ENCODE measurements at places on chromosomes 16 and 17.

- no peak for DNase-seq
Measured at GRCh38 chr16:1941162-1942046, 1.6 kb downstream of the MSRB1 start.

DNA sequence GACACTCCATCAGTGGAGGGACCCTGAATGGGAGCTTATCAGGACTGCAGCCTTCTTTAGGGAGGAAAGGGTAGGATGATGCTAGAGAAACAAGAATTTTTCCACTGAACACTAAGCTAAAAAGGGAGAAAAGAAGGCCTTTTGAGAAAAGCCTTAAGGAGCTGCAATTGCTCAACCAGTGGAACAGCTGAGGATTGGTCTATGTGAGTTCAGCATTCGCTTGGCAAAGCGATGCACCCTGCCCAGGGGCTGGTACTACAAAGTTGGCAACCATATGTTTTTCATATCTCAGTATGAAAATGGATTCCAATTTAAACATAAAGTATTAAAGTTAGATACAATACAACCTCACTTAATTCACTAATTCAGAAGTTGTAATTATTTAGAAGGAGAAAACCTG lies 117.8 kb upstream of the FAM20A start:
- no peak for DNase-seq

DNA sequence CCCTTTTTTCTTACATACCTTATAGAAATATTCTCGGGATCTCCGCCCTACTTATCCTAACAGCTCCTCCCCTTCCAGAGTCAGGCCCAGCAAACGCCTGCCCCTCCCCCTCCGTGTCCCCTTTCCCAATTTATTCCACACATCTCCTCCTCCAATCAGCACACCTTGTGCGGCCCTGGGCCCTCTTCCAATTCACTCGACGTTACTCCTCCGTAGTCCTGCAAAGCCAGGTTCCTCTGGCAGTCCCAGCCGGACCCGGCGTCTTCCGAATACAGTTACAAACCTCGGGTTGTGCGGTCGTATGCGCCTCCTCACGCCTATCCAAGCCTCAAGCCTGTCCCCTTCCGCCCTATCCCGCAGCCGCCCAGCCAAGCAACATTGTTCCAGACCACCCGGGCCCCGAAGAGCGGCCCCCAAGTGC lies 677 bp downstream of the CBX1 start:
- DNase-seq, result no peak

DNA sequence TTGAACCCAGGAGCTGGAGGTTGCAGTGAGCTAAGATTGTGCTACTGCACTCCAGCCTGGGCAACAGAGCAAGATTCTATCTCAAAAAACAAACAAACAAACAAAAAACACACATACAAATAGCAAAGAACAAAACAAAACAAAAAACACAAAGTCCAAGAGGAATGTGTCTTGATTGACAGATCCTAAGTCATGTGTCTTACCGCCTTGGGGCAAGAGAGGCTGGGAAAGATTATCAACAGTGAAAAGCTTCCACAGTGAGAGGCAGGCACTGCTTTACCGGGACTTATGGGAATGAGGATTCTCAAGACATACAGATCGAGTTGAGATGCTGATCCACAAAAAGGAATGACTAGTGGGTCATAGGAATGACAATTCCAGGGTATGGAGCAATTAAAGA lies 62.7 kb upstream of the GAS7 start:
- DNase-seq, result no peak

DNA sequence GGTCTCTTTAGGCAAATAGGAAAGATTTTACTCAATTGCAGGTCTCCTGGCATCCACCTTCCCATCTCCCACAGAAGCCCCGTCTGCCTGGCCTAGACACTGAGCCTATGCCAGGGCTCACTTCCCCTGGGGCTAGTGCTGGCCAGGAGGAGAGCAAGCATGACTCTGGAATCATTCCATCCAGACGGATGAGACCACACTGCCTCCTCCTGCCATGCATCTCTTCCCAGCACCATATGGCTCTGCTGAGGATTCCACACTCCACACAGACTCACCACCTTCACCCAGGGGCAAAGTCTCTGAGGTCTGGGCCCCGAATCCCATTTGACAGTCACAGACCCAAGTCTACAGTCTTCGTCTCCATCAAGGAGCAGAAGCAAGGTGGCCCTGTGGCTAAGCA lies 346.5 kb downstream of the C16orf95 start:
- no peak for DNase-seq

DNA sequence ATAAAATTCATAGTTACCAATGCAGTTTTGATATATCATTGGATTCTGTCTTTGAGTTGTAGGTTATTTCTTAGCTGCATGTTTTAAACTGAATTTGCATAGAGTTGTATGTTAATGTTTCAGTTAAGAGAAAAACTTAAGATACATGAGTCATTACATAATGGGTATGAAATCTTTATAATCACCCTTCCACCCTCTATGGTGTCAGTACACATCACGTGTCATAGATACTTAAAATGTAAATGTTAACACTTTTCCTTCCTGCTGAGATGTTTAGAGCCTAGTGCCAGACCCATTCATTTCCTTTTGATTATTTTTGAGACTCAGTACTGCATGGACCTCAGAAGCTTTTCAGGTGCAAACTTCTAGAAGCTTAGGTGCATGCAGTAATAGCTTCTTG lies 20.5 kb downstream of the ZNF207 start:
- no peak for DNase-seq

DNA sequence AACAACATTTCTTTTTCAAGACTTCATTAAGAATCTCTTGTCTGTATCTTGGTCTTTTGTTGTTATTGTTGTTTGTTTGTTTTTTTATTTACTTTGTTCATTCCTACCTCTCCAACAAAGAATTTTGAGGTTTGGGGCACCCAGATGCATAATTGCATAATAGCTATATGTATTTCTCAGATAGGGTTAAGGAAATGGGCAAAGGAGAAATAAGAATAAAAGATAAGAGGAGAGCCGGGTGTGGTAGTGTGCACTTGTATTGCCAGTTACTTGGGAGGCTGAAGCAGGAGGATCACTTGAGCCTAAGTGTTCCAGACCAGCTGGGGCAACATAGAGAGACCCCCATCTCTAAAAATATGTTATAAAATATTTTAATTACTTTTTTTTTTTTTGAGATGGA lies 30.5 kb downstream of the CDH1 start:
- no peak for DNase-seq

GRCh38 chr17:47224966-47225365 lies 15.8 kb downstream of the MYL4 start:
- no peak for DNase-seq

GRCh38 chr17:6100891-6101500 lies 30.8 kb downstream of the WSCD1 start:
- DNase-seq, result no peak

DNA sequence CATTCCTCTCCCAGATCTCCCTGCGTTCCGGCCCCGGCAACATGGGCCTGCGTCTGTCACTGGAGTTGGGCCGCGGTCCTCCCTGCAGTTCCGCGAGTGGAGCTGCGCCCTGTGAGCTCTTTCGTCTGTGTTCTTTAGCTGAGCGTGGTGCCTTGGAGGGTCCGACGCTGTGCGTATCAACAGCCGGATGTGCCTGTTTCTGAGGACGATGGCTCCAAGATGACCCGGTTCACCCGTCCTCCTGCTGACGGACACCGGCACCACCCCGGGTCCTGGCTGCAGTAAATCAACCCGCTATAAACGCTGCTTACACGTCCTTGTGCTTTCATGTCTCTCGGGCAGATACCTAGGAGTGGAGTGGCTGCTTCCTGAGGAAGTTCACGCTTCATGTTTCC lies 44.8 kb upstream of the GNG13 start:
- no peak for DNase-seq

GRCh38 chr17:69427486-69428197 lies 13.1 kb downstream of the MAP2K6 start:
- no peak for DNase-seq

DNA sequence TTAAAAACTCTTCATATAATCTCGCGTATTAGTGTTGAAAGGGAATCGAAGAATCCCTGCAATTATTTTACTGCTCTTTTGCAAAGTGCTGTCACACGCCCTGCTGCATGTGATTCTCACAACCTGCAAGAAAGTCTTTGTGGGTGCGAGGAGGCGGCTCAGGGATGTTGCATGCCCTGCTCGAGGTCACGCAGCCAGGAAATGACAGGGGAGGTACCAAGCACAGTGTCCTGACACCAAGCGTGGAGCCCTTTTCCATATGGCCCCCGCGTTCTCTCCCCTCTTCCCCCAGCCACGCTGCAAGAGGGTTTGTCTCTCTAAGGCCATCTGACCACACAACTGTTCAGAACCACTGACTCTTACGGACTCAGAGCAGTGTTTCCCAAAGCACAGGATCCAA lies 37.6 kb downstream of the OR3A1 start:
- no peak for DNase-seq

DNA sequence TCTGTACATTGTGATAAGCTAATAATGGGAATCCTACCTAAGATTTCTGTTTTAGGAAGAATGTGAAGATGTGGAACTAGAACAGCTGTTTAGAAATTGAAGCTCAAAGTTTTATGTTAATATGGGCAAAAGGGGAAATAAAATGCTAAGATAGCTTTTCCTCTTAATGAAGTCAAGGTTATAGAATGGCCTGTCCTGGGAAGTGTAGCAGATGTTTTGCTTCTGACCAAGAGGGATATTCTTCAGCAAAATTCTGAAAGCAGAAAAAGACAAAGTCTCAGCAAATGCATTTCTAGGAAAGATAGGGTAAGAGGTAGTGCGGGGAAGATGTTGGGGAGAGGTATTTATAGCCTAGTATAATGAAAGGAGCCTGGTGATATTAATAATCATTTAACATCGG lies 13.1 kb downstream of the MAP3K3 start:
- no peak for DNase-seq

DNA sequence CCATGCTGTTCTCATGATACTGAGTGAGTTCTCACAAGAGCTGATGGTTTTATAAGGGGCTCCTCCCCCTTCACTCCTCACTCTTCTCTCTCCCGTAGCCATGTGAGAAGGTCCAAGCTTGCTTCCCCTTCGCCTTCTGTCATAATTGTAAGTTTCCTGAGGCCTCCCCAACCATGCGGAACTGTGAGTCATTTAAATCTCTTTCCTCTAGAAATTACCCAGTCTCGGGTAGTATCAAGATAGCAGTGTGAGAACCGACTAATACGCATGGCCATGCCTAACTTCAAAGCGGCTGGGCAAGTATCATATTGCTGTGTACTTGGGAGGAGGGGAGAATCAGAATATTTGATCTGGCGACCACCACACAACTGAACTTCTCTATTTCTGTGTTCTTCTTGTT lies 88.3 kb downstream of the PRKCB start:
- DNase-seq, result no peak

DNA sequence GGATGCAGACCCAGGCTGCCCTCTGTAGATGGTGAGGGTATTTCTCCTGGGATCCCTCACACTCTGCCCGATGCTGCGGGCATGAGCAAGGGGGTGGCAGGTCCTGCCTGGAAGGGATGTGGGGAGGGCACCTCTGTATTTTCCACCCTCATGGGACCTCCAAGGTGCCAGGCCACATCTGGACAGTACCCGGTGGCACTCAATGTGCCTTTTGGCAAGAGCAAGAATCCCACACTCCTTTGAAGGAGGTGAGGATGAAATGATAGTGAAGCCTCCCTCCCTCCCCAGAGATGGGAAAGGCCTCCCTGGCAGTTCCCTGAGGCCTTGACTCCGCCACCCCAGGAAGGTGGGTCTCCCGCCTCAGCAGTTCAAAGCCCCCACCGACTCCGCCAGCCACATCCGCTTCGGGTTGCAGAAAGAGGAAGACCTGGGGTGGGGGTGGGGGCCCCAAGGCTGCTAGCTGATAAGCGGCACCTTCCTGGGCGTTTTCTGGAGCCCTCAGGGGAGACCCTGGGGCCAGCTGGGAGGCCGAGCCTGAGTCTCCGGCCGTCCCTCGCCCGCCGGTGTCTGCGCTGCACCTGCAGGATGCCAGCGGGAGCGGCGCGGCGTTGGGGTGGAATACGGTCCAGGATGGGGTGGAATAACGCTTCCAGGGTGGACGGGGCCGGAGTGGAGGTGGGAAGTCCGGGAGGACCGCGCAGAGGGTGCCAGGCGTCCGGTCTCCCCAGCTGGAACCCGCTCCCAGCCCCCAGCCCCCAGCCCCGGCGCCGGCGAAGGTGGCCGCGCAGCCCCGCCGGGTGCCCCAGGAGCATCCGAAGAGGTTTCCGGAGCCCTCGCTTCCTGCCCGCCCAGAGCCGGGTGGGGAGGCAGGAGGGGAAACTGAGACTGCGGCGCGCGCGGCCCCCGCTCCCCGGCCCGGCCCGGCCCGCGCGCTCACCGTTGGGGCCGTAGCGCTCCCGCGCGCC lies 718 bp downstream of the ATP2A3 start:
- peak; percentile 42 for DNase-seq

DNA sequence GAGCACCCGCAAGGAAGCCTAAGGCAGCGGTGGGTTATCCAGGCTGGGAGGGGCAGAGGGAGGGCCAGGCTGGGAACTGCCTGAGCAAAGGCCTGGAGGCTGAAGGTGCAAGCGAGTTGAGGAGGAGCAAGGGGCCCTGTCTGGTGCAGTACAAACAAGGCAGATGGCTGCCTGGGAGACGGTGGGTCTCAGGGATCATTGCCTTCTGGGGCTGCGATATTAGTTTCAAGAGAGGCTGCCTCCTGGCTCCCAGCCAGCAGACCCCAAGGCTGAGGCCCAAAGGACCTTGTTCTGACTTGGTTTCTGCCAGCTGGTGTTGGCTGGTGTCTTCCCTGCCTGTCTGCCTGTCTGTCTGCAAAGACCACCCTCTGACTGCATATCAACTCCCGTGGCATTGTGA lies 154.0 kb downstream of the IRF8 start:
- no peak for DNase-seq

DNA sequence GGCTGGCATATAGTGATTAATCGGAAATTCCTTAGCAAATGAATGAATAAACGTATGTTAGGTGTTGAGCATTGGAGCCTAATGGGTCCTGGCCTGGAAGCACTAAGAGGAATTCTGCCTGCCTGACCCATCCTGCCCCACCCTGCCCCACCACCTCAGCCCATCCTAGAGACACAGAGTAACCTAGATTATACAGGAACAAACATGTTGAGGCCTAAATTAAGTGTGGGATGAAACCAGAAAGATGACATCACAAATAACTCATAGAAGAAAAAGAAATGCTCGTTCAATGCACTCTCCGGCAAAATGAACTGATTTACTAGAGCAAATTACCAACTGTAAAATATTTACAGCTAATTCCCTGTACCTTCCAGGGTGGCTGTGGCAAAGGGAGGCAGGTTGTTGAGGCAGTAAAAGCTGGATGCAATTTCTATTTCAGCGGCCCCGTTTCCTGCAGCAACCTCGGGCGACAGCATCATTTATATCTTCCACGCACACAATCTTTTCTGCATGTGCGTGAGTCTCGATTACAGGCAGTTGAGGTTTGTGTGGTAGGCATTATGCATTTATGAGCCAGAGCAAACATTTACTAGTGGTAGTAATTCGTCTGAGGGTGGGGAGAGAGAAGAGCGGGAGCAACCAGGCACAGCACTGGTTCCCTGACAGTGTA lies 417.2 kb downstream of the HS3ST4 start:
- DNase-seq, result no peak

- DNase-seq, result no peak
Measured at GRCh38 chr16:48613061-48613957, 3.3 kb upstream of the N4BP1 start.
